Nephron progenitor cell (in vitro differentiated cells): ENCODE measurements at places on chromosomes 2 and 18.
A peak's percentile ranks its signal among the peaks of the same experiment; 100 is the strongest.

GRCh38 chr2:172964511-172965139 is 111.0 kb upstream of the MAP3K20 start:
- DNase-seq: no peak

DNA sequence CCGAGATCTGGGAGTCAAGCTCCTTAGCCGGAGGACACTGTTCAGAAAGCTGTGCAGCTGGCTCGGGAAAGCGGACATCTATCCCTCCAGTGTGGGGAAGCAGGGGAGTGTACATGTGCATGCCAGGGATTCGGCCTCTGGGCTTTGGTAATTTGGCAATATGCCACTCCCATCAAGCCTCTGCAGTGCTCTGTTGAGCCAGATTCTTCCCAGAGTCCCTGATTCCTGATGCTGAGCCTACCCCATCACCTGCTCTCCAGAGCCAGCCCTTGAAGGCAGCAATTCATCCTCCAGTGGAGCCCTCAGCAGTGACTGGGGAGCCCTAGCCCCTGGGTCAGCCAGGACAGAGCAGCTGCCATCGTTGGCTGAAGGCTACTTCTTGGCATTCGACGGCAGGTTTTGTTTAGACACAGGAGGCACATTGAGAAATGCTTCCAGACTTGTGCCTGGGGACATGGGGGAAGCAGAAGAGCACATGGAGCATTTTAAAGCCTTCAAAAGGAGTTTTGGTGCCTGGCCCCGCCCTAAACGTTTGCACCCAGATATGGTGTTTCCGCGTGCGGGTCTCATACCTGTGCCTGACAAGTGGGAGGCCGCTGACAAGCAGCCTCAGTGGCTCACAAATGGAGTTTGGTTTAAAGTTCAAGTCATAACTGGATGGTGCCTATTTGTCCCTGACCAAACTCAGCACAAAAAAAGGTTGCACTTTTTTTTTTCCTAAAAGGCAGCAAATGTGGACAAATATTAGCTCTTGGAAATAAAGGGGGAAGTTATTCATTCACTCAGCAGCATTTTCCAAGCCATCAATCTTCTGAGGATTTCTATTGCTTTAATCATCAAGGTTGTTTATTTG is 272.8 kb downstream of the CYRIA start:
- no peak for DNase-seq

GRCh38 chr2:144010096-144010836 is 509.7 kb downstream of the ZEB2 start:
- DNase-seq: no peak

- no peak for DNase-seq
These were observed 121.0 kb upstream of the SH3BP4 start for GRCh38 chr2:234830853-234831252.

DNA sequence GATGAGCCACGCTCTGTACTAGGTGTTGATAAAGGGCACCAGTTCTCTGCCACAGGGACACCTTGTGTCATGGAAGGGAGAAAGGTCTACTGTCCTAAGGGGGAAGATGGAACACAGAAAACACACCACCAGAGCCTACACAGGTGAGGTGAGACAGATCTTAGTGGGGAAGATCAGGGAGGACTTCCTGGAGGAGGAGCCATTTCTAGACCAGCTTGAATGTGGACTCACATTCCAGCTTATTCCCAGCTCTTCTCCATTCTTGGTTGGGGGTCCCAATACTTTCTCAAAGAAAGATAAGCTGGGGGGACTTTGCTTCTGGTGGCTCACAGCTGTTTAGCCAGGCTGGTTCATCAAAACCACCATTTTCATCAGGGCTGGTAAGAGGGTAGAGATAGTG is 36.2 kb downstream of the EMX1 start:
- no peak for DNase-seq

GRCh38 chr2:150188177-150188576 is 299.3 kb downstream of the RND3 start:
- no peak for DNase-seq

GRCh38 chr2:58156780-58157179 is 84.3 kb downstream of the FANCL start:
- DNase-seq: no peak

DNA sequence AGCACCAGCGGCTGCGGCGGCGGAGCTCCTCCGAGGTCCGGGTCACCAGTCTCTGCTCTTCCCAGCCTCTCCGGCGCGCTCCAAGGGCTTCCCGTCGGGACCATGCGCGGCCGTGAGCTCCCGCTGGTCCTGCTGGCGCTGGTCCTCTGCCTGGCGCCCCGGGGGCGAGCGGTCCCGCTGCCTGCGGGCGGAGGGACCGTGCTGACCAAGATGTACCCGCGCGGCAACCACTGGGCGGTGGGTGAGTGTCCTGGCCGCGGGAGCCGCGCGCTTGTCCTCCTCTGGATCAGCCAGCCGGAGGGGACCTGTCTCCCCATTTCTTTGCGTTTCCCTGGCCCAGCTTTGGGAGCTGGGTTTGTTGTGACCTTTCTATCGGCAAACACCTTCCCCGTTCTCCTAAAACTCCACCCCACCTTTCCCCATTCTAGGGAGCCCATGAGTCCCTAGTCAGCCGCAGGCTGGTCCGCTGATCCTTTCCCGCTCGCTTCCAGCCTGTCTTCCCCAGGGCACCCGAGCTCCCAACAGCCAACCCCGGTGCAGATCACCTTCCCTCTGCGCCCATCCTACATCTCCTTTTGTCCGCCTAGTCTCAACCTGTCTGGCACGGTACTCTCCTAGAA is 316 bp downstream of the GRP start:
- peak; percentile 55 for DNase-seq

DNA sequence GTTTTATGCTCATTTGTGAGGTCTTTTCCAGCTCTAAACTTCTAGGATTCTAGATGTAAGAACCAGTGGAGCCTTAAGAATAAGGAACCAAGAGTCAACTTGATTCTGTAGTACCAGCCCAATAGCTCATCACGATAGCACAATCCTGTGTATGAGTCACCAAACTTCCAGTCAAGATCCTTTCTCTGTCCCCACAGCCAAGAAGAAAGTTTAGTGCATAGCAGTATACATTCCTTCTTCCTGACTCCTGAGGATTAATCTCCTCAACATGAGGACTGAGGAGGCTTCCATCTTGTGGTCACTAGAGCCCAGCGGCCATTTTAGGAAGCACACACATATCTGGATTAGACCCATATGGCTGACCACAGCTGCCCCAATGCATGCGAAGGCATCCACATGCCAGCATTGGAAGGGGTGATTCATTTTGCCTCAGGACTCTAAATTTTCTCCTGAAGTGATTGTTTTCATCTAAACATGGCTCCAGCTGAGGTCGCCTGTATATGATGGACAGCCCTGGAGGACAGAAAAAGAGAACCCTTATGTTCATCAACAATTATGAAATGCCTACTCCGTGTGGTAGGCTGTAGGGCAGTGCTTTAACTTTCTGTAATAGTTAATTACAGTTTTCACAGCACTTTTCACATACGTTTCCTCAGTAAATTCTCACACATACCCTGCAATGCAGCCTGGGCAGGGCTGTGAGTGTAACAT is 53.5 kb downstream of the RASGRP3 start:
- no peak for DNase-seq
